CD4-positive, alpha-beta T cell treated with Interleukin-6 at 100 ng/mL for 8 hours (primary cell): ENCODE measurements at places on chromosomes 7 and 10.

DNA sequence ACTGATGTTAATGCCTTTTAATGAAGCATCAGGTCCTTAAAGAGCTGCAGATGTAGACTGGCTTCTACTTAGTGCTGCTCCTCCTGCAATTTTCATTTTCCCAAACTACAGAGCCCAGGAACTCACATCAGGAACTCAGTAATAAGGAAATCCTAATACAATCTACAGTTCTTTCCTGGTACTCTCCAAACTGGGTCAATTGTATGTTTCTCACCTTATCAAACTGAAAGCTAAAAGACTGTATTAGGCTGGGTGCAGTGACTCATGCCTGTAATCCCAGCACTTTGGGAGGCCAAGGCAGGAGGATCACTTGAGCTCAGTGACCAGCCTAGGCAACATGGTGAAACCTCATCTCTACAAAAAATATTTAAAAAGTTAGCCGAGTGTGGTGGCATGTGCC, 54.4 kb upstream of the DNAJB12 start:
- DNase-seq = no peak

DNA sequence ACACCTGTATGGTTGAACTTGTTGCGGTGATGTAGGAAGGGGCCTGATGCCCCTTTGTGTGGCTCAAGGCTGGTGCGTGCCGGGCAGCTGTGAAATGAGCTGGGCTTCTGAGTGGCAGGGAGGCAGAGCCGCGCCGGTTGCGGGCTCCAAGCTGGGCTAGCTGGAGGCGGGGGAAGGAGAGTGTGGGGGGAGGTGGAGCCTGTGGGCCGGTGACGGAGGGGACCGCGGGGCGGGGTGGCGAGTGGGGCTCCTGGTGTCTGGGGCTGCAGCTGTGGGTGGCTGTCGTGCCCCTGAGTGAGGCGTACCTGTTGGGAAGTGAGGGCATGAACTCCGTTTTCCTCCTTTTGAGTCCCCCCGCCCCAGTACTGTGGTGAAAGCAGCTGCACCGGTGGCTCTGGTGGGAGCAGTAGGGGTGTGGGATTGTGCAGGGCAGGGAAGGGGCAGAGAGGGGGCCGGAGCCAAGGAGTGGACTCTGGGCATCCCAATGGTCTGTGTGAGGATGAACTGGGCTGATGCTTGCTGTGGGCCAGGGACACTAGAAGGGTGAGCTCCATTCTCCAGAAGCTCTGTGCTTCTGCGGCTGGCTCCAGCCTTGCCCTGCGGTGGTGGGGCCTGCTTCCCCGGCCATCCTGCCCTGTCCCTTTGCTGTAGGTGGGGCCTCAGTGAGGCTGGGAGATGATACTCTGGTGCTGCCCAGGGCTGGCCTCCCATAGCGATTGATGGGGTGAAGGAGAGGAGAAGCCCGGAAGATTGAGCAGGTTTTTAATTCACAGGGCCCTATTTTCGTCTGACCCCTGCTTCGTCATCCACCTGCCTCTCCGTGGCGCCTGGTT, 41.7 kb downstream of the INPP5A start:
- DNase-seq = no peak

GRCh38 chr7:79268730-79269129, 184.7 kb downstream of the MAGI2 start:
- DNase-seq = no peak

- DNase-seq = no peak
These were observed 77.1 kb upstream of the CAMK2B start for GRCh38 chr7:44402401-44403060.

GRCh38 chr10:88082391-88082790, 219.0 kb downstream of the PTEN start:
- no peak for DNase-seq

- DNase-seq = no peak
These were observed 35.2 kb downstream of the MGAM start for GRCh38 chr7:142030848-142031247.

DNA sequence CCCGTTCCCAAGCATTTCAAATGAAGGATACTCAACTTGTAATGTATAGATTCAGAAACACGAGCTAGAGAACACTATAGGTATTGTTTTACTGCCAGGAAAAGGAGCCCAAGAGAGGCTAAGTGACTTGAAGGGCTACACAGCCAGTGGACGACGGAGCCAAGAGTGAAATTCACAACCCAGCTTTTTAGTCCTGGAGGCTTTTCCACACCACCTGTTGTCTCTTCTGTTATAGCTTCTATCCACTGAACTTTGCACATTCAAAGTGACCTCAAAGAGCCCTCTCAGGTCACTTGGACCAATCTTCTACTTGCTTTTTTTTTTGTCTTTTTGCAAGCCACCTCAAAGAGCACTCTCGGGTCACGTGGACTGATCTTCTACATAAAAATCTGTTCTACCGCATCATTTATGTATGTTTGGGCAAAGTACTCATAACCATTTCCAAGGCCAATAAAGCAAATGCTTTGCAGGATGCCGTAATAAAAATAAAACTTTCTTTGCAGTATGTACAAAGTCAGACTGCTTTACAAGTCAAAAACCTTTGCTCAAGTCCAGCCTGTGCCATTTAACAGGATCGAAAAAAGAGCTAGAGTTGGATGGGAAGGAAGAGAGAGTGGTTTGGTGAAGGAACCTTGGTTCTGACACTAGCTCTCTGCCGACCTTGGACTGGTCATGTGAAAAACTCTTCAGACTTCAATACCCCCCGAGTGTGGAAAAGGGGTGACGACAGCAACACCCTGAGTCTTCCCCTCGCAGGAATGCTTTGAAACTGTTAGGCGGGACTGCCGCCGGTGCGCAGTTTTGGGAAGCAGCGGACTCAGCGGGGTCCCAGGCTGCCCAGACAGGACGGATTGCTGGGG, 821 bp downstream of the SLC35B4 start:
- no peak for DNase-seq

DNA sequence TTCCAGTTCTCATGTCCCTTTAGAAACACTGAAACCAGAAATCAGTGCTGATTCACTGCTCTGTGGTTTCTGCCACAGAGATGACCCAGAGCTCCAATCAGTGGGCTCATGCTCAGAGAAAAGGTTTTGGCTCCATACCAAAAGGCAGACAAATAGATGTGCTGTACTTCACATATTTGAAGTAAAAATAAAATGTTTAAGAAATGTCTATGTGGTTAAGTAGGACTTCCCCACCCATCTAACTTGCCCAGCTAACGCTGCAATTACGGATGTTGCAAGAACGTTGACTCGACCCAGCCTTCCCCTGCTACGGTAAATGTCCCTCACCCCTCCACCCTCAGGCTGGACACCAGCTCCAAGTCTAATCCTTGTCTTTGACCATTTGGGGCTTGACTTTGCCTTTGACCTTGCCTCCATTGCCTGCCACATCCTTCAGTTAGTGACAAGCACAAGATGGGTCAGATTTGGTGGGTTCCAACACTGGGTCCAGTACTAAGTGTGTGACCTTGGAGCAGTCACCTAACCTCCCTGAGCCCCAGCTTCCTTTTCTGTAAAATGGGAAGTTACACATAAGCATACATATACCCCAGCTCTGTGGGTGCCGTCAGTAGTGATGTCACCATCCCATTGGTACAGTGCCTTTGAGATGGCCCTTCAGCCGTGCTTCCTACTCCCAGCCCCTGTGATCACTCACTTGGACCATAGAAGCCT, 95.8 kb downstream of the CHST15 start:
- DNase-seq = no peak

GRCh38 chr10:90373911-90374310, 483.9 kb downstream of the HTR7 start:
- DNase-seq = no peak

GRCh38 chr10:100022403-100022802, 12.7 kb upstream of the DNMBP start:
- DNase-seq = no peak

DNA sequence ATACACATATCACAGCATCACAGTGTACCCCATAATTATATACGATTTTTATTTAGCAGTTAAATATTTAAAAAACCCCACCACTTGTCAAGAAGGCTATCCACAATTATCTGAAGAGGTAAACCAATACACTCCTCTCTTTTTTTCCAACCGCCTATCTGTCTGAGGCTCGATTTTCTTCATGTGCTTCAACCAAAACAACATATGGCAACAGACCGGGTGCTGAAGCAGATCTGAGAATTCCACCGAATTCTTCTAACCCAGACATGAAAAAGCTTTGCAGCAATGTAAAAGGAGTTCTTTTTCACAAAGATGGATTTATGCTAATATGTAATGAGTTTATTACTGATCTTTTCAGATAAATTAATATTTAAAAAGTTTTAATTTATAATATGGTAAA, 132.4 kb upstream of the RHEB start:
- no peak for DNase-seq

GRCh38 chr7:12719141-12719919, 31.9 kb downstream of the ARL4A start:
- DNase-seq = no peak

DNA sequence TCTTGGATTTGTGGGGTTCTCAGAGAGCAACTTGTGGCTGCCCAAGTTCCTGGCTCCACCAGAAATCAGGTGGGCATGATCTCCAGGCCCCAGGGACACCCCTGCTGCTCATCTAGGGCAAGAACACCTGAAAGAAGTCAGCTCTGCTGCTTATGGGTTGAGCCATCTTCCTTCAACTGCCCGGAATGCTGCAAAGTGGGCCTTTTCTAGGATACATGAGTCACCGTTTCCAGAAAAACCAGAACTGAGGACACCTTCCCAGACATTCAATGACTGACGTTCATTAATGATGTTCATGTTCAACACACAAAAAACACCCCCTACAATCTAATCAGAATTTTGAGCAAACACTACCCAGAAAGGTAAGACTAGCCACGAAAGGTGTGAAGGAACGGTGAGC, 98.0 kb downstream of the MAD1L1 start:
- no peak for DNase-seq

GRCh38 chr7:124152859-124153692, 120.2 kb upstream of the TMEM229A start:
- no peak for DNase-seq

DNA sequence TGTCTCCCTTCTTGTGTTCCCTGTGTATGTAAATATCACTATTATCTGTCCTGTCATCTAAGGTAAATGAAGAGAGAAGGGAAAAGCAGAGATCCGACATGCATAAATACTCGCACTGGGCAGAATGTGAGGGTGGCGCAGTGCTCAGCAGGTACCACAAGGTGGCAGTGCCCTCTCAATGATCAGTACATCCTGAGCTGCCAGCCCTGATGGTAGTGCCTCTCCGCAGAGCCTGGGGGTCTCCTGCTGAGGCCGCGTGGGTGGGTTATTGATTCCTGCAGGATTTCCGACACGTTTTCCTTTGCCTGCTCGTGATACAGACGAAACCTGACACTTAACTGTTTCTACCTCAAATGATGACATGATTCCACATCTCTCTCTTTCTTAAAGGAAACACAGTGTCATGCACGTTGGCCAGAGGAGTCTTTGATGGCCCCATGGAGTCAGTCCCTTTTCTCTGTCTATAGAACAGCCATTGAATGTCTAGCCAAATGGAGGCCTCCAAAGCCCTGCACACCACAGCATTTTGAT, 19.8 kb downstream of the RGR start:
- DNase-seq = peak; percentile 62
